ENCODE measurements at places on chromosomes 4 and X. TPM values are rescaled to one million over a fixed set of nuclear protein-coding genes. Genes with fewer than 3 reads are reported as not detected.

MAGEB10 gene
- polyA plus RNA-seq, result not detected

EMCN gene
- polyA plus RNA-seq, result 31.4 TPM

MEPE gene
- not detected for polyA plus RNA-seq

NOX1 gene
- not detected for polyA plus RNA-seq

COPS4 gene
- 28.2 TPM for polyA plus RNA-seq

UBA1 gene
- 46.3 TPM for polyA plus RNA-seq

SPANXN4 gene
- polyA plus RNA-seq, result not detected

CXXC4 gene
- polyA plus RNA-seq, result 0.18 TPM

SULT1B1 gene
- 0.26 TPM for polyA plus RNA-seq

KCNIP4 gene
- 0.08 TPM for polyA plus RNA-seq

MGAT4D gene
- polyA plus RNA-seq, result not detected

NUP62CL gene
- polyA plus RNA-seq, result 4.0 TPM

WDFY3 gene
- 13.7 TPM for polyA plus RNA-seq

GC gene
- polyA plus RNA-seq, result 0.49 TPM

CENPC gene
- polyA plus RNA-seq, result 5.7 TPM

EDNRA gene
- polyA plus RNA-seq, result 2.7 TPM

ATRX gene
- polyA plus RNA-seq, result 9.8 TPM

TCEAL2 gene
- polyA plus RNA-seq, result 1.7 TPM
